NCI-H2171 treated with DMSO at 0.1 percent for 48 hours (cell line): ENCODE measurements at places on chromosomes 1 and 21.

GRCh38 chr1:201598396-201598795 lies 59.5 kb downstream of the NAV1 start:
- DNase-seq: no peak

DNA sequence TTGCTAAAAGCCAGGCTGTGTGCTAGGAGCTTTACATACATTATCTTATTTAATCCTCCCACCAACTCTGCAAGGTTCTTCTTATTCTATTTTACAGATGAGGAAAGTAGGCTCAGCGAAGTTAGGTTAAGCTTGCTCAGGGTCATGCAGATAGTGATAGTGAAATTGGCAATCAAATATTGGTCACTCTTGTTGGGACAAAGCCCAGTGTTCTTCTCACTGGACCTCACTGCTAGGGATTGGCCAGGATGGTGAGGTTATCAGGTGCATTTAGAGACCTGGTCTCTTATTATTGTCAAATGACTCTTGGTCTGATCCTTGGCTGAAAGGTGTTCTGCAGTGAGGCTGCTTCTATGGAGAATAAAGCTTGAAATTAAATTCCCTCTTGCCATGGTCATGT lies 145.1 kb downstream of the CNIH3 start:
- DNase-seq: no peak

GRCh38 chr1:154157520-154158306 lies 2.8 kb upstream of the NUP210L start:
- no peak for DNase-seq

- DNase-seq: no peak
Observed at GRCh38 chr1:26831546-26832248, 5.2 kb downstream of the ZDHHC18 start.

DNA sequence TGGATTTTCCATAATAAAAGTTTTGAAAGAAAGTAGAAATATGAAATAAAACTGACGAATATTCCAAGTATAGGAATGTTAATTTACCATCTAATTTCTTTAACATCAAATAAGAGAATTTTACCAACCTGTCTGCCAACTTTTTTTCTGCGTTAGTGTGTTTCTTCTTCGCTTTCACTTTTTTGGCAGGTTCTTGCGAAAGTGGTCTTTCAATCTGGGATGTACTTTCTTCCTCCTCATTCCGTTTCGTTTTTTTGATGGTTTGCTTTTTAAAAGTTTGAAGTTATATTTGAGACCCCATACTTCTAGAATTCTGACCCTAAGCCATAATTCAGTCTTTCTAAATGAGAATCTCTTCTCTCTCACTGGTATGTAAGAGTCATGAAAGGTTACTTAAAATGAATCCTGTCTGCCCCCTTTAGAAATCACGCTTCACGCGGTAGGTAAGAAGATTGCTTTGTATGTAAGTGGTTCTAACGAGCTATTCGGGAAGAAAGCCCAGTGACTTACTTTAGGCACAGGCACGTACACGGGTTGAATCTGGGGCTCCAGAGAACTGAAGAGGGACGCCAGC lies 580 bp downstream of the RBM34 start:
- no peak for DNase-seq

GRCh38 chr1:2419416-2419815 lies 7.1 kb upstream of the PEX10 start:
- no peak for DNase-seq

GRCh38 chr1:244968881-244969280 lies 104.5 kb upstream of the HNRNPU start:
- no peak for DNase-seq

DNA sequence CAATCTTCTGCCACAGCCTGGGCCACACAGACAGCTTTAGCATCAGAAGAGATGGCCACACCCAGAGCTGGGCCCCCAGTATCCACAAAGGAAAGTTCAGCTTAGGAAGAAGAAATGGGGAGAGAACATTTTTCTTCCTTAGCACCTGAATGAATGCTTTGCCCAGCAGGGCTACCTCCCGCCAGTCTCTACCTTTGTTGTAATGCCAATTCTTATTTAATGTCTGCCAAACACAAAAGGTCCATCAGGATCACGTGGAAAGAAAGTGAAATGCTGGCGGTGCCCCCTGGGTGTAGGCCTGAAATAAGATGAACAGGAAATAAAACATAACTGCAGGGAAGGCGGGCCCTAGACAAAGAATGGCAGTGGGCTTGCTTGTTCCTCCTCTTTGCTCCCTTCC lies 125.6 kb downstream of the CACNA1E start:
- no peak for DNase-seq

- no peak for DNase-seq
Observed at GRCh38 chr1:221911714-221912113, 169.8 kb upstream of the DUSP10 start.

DNA sequence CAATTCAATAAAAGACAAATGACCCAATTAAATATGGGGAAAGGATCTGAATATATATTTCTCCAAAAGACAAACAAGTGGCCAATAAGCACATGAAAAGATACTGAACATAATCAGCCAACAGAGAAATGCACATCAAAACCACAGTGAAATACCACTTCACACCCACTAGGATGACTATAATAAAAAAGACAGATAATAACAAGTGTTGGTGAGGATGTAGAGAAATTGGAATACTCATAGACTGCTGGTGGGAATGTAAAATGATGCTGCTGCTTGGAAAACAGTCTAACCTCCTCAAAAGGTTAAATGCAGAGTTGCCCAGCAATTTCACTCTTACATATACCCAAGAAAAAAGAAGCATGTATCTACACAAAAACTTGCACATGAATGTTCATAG lies 48.9 kb downstream of the PIK3R3 start:
- DNase-seq: no peak

GRCh38 chr1:14508613-14509012 lies 89.9 kb upstream of the KAZN start:
- DNase-seq: no peak

DNA sequence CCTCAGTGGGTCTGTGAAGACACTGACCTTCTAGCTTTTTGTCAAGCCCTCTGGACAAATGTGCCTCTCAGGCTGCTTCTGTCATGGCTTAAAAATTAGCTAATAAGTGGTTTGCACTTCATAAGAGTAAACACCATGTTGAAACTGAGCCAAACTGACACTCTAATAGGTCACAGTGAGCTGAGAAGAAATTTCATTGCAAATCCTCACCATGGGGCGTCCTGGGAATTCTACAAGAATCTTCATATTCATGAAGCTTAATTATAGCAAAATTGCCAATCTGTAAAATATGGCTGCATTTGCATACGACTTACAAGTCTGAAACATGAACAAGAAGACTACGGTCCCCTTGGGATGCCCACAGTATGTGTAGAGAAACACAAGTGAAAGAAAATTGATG lies 188.6 kb downstream of the DSCAM start:
- DNase-seq: peak; percentile 7

- DNase-seq: peak; percentile 21
Observed at GRCh38 chr1:113452921-113453770, 62.8 kb downstream of the MAGI3 start.

GRCh38 chr1:68093737-68094136 lies 43.3 kb upstream of the DIRAS3 start:
- no peak for DNase-seq

DNA sequence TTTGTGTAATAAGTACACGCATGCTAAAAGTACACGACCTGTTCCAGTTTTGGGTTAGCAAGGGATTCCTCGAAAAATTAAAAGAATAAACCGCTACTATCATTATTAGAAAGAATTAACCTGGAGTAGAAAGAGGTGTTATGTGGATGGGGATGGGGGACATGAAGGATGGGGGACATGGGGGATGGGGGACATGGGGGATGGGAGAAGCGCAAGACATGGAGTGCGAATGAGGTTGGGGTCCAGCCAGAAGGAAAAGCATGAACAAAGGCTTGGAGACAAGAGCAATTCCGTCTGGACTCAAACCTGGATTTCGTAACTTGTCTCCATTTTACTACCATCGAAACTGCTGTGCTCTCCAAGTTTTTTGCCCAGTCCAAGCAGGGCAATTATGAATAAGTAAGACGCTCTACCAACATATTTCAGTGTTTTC lies 591 bp upstream of the KDM1A start:
- no peak for DNase-seq
